ENCODE measurements at places on chromosomes 11 and 22.

GRCh38 chr11:83249445-83249844, 36.7 kb downstream of the CCDC90B start:
- DNase-seq: no peak

- DNase-seq: peak; percentile 86
Measured at GRCh38 chr11:125072218-125072960, 9.3 kb downstream of the SLC37A2 start.

DNA sequence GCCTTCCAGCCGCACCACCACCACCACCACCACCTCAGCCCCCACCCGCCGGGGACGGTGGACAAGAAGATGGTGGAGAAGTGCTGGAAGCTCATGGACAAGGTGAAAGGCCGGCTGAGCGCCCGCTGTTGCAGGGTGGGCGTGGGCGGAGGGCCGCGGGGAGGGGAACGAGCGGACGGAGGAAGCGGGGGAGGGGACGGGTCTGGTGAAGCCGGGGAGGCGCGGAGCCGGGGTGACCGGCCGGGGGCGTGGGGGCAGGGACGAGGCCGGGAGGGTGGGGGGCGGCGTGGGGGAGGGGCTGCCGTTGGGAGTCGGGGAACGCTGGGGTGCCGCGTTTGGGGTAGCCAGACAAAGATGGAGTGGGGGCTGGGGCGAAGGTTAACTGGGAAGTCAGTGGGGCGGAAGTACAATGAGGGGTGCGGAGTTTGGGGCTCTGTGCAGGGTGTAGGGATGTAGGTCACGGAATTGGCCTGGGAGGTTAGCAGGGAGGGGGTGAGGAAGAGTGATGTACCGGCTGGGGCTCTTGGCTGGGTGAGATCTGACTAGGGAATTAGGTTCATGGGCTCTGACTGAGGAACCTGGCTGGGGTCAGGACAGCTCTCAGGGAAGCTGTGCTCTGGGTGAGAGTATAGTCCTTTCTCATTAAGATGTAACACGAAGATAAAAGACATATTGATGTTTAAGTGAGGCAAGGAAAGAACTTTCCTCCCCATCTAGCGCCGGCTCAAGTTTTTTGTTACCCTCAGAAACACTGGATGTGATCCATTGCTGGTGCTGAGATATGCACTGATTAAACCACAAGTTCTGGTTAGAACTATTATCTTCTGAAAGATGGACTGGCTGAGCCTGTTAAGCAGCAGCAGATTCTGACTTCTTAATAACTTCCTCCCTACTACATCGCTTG, 624 bp downstream of the CBL start:
- peak; percentile 79 for DNase-seq

GRCh38 chr22:37019309-37020191, at the start of the genes MPST and TST:
Gene MPST, plus strand, starts transcription at chr22:37019742. Its CDS starts 95 bp downstream, at chr22:37019837.
Gene TST, minus strand, starts transcription at chr22:37019447. Its CDS starts 715 bp downstream, at chr22:37018732.
- DNase-seq: peak; percentile 92

- no peak for DNase-seq
Measured at GRCh38 chr11:68756171-68756766, 4.9 kb upstream of the TESMIN start.

DNA sequence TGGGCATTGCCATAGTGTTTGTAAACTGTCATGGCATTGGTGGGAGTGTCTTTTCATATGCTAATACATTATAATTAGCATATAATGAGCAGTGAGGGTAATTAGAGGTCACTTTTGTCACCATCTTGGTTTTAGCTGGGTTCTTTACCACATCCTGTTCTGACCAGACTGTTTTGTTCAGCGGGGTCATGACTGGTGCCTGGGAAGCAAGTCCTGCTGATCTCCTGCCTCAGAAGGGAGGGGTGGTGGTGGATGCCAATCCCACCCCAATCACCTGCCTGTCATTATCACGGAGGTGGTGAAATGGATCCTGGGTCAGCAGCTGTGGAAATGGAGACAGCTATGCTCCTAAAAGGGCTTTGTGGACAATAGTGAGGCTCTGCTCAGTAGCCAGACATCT, 31.2 kb downstream of the IL18 start:
- no peak for DNase-seq

DNA sequence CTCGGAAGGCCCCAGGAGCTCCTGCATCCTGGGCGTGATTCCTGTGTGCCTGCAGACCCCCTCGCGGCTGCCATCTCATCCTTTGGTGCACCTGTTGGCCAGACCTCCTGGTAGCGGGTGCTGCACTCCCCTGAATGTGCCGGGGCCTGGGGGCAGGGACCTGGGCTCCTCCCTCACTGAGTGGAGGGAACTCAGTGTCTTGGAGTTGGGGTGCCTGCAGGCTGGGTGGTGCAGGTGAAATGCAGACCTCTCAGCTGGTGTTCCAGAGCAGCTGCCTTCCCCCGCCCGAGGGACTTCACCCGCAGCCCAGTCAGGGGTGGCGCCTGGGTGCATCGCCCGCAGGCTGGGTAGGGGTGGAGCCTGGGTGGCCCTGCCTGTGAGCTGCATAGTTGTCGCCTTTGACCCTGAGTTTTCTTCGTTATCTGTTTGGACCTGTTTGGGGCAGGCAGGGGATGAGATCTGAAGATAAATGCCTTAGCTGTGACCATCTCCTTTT, 31.4 kb downstream of the LRP5 start:
- DNase-seq: no peak

- no peak for DNase-seq
Measured at GRCh38 chr11:100695911-100696310, 8.8 kb downstream of the ARHGAP42 start.

- DNase-seq: no peak
Measured at GRCh38 chr11:134701564-134702165, 289.6 kb upstream of the B3GAT1 start.

GRCh38 chr22:40746428-40747220, 67.3 kb downstream of the MCHR1 start:
- no peak for DNase-seq

DNA sequence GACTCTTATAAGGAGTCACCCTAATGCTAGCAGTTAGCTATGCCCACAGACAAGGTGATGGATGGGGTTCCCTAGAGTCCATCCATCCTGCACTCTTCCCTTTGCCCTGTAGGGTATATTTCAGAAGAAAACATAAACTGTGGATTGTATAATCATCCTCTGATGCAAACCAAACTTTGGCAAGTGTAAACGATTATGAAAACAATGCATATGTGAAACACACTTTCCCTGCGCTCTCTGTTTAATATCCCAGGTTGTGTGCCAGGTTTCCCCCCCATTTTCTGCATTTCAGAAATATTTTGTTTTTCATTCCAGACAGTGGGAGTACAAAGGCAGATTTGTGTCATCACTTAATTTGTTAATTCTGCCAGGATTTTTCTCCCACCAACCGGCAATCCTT, 110.0 kb downstream of the LDLRAD3 start:
- no peak for DNase-seq

GRCh38 chr11:92675303-92675702, 294.1 kb upstream of the MTNR1B start:
- DNase-seq: no peak

GRCh38 chr11:19849947-19850593, 137.4 kb downstream of the NAV2 start:
- DNase-seq: no peak

GRCh38 chr22:31615940-31616314, 46.1 kb downstream of the PISD start:
- DNase-seq: no peak

- DNase-seq: no peak
Measured at GRCh38 chr11:75780888-75781287, 12.3 kb downstream of the DGAT2 start.

DNA sequence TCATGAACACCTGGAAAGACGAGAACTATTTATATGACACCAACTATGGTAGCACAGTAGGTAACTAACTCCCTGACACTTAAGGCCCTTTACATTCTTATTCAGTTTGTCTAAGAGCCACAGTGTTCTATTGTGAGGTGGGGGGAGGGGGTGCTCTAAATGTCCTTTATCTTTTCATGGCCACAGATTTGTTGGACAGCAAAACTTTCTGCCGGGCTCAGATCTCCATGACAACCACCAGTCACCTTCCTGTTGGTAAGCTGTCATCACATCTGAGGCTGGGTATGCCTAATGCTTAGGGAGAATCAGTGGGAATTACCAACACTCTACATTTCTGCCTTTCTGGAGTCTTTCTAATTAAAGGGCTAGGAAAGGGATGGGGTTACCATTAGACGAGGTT, 30.7 kb downstream of the EHF start:
- no peak for DNase-seq

GRCh38 chr11:123233280-123233974, 38.4 kb upstream of the CLMP start:
- DNase-seq: peak; percentile 33

- no peak for DNase-seq
Measured at GRCh38 chr11:122755409-122755808, 82.9 kb upstream of the CRTAM start.

- no peak for DNase-seq
Measured at GRCh38 chr11:122572592-122572991, 82.9 kb upstream of the UBASH3B start.

- no peak for DNase-seq
Measured at GRCh38 chr11:75734491-75735180, 17.0 kb downstream of the MOGAT2 start.

DNA sequence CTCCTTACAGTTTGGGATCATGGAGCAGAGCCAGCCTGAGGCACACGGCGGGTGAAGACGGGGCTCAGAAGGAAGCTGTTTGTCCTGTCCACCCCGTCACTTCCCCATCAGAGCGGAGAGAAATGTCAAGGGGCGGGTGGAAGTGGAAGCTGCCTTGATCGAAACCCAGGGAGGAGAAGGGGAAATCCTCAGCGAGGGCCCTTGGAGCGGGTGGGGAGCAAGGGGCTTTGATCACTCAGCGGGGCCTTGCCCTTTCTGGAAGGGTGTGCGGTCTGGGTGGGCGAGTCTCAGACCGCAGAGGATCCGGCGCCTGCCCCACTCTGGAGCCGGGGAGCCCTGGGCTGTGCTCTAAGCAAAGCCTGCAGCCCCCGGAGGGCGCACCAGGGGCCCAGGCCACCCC, 320.4 kb downstream of the NTM start:
- DNase-seq: no peak

DNA sequence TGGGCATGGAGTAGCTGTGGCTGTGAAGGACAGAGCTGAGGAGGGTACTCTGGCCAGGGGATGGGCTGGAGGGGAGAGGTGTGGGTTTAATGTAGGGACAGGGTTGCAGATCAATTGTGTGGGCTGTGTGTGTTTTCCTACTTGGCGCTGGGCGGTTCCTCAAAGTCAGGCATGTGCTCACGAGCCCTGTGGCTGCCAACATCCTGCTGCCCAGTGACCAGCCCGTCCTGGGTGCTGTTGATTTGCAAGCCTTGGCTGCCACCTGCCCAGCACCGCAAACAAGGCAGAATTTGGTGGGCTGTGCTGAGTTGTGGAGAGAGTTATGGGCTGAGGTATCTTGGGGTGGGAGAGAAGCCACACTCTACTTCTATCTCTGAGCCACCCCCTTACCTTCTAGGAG, 69.2 kb downstream of the SCN3B start:
- no peak for DNase-seq

DNA sequence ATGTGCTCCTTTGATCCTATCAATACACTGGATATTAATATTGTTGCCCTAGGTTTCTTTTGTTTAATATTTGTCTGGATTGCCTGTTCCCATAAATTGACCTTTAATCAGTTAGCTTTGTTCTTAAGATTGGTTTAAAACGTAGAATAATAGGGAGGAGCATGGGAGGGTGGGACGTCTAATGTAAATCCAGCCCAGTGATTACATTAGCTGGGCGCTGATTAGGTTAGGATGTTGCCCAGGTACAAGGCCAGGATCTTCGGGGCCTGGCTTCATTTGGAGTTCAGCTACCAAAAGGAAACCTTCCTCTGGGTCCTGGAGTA, at the start of gene SRSF8:
TSS of gene SRSF8 (plus strand) at position 204 of the 323 bp plus-strand sequence. CDS start 308 bp downstream, outside the sequence.
- no peak for DNase-seq
